ENCODE measurements at places on chromosomes 12 and 14.
A peak's percentile ranks its signal among the peaks of the same experiment; 100 is the strongest.

DNA sequence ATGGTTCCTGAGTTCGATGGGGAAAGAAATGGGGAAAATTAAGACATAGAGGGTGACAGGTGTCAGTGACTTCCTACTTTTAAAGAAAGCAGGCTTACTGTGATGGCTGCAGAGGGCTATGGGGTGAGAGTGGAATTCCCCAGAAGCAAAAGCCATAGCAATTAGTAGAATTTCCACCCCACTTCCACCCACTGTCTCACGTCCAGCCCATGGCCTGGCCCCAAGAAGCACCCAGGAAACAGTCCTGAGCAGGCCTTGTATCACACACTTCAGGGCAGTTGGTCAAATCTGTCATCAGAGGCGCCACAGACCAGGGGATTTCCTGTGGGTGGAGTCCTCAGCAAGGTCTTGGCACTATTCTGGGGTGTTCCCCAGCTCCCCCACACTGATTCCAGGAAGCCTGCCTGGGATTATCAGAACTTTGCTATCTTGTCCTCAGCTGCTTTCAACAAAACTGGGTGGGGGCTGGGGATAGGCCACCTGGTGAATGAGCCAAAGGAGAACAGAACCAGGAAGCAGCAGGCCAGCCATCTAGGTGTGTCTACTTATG, 120.1 kb upstream of the CCND2 start:
- DNase-seq, result no peak

- peak; percentile 31 for DNase-seq
Observed at GRCh38 chr14:42224053-42224888, 617.6 kb downstream of the LRFN5 start.

DNA sequence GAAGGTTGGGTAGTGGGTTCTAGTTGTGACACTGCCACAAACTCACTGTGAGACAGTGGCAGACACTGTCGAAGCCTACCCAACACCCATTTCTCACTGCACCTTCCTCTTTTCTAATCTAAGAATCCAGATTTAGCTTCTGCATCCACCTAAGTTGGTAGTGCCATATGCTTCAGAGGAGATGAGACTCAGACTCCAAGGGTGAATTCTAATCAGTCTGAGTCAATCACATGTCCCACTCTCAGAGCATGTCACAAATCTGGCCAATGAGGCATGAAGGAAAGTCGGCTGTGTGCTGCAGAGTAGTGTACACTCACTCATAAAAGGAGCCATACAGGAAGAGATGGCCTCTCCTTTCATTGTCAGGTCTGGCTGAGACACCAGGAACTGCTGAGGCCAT, 102.1 kb upstream of the RAP1B start:
- DNase-seq, result no peak

DNA sequence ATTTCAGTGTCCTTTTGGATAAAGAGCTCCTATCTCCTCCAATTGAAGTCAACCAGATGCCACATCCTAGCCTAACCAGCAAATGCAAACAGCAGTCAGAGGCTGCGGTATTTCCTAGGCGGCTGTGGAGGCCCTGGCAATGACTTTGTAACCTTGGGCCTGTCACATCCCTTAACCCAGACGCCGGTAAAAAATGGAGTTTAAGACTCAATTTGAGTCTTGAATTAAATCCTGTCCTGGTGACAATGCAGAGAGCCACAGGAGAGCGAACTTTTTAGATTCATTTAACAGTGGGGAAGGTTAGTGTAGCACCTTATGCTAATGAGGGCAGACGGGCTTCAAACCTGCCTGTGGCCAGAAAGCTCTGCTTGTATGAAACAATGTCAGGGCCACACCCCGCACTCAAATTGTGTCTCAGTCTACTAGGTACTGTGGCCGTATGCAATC, 1.3 kb downstream of the C12orf75 start:
- no peak for DNase-seq

- no peak for DNase-seq
Observed at GRCh38 chr14:53062856-53063255, 90.3 kb downstream of the DDHD1 start.

DNA sequence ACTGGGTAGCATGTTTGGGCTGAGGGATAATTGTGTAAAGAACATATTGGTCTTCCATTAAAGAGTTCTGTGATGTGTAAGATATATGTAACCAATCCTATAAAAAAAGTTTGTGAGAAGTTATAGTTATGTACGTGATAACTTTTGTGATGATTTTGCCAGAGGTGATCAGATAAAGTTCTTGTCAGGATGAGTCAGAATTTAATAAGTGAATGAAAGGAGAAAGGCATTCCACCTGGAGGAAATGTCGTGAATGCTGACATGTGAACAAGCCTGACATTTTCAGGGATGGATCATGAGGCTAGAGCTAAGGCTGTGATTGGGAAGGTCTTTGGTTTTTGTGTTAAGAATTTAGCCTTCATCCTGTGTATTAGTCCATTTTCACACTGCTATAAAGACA, 241.5 kb downstream of the SNAPC1 start:
- no peak for DNase-seq

GRCh38 chr14:72774894-72775620, 118.8 kb downstream of the DPF3 start:
- no peak for DNase-seq

DNA sequence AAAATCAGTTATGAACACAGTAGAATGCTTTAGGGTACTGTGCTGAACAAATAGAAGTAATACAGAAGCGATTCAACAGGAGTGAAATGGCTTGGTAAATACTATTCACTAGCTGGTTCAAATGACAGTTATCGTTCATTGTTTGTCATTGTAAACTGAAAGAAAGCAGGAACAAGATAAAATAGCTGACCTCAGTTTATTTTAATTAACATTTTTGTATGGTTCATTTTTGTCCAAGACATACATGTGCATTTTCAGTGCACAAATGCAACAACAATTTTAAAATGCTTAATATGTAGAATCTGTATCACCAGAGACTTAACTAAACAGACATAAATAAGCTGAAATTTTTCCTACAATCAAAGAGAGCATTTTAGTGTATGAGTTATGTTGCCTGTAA, 49.9 kb downstream of the ALX1 start:
- no peak for DNase-seq

All from NCI-H1930 (cell line).